ENCODE measurements at places on chromosomes 6 and 20. TPM values are rescaled to one million over a fixed set of nuclear protein-coding genes. Genes with fewer than 3 reads are reported as not detected.

The ZNF343 gene
- 12.0 TPM for total RNA-seq

The ZNF217 gene
- total RNA-seq: 33.8 TPM

- no peak for DNase-seq
Observed at GRCh38 chr20:33007376-33008335, at the start of gene BPIFB2. BPIFB2 (plus strand) TSS chr20:33007704; CDS start chr20:33008575, 871 bp downstream.

DNA sequence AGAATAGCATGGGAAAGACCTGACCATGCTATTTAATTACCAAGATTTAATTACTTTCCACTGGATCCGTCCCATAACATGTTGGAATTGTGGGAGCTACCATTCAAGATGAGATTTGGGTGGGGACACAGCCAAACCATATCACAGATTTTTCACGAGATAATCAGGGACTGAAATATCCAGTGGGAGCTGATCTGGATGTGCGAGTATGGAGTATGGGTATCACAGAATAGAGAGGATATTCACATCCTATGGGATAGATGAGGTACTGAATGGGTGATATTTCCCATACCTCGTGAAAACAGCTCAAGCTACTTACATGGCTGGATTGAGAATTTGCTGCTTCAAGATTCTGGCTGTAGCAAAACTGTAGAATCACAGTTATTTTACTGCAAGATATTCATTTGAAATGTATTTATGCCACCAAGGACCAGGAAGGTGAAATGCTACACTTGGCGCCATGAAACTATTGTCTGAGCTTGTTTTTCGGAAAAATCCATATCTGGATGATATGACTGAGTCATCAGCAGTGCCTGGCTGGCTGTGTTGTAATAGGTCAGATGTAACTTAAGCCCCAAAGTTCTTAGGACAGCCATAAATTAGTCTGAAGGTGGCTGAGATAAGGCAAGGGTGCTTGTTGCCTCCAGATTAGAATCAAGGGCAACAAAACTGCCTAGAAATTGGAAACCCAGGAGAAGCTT, 29.8 kb downstream of the KCNS1 start:
- DNase-seq: no peak

GRCh38 chr6:97215157-97215769, 67.8 kb downstream of the MMS22L start:
- peak; percentile 12 for DNase-seq

- DNase-seq: no peak
Observed at GRCh38 chr6:137416376-137417109, 77.7 kb downstream of the OLIG3 start.

DNA sequence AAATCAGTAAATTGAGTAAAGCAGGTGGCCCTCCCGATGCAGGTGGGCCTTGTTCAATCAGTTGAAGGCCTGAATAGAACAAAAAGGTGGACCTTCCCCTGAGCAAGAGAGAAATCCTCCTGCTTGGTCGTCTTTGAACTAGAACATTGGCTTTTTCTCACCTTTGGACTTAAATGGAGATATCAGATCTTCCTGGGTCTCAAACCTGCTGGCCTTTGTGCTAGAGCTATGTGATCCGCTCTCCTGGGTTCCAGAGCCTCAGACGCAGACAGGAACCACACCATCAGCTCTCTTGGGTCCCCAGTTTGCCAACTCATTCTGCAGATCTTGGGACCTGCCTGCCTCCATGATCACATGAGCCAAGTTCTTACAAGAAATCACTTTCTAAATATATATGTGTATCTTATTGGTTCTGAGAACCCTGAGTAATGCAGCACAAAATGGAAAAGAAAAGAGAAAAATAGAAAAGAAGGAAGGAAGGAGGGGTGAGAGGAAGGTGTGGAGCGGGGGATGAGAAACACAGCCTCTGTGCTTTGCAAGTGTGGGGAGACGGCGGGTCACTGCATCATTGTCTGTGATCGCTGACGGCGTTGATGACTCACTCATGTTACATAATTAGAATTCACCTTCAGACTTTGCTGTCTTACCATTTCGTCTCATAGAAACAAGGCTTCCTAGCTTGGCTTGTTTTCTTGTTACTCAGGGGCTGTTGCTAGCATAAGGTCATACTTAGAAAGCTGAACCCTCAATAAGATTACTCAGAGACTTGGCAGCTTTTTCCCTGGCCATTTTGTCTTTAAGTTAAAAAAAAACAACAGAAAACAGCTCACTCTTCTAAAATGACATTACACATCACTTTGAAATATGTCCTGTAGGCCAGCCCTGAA, 85.7 kb upstream of the NEDD9 start:
- DNase-seq: peak; percentile 8

DNA sequence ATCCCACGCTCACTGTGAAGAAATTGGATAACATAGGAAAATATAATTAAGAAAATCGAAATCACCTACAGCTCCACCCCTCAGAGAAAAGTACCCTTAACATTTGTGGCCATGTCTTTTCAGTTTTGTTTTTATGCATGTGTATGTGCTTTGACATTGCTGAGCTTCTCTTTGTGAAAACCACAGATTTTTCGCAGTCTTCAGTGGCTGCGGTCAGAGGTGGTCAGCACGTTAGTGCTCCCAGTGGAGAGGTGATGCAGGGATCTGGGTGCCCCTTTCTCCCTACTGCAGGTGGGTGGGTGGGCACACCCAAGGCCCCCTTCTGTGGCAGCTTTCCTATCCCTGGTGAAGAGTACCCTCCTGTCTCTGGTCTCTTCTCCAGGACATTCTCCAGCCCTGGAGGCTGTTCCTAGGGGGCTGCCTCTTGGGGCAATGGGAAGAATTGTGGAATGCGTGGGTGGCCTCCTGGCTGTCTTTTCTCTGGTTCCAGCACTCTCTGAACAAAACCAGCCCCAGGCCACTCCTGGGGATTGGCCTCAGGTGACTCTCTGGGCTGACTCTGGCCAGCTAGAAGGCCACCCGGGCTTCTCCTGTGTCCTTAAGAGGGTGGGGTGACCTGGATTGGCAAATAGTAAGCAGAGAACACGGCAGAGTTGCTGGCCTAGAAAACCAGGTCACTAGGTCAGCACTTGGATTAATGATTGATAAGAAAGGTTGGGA, 49.8 kb upstream of the FANCE start:
- DNase-seq: no peak

GRCh38 chr6:155399062-155399744, 56.4 kb downstream of the NOX3 start:
- no peak for DNase-seq
